ENCODE measurements at places on chromosomes 5 and 9. TPM values are rescaled to one million over a fixed set of nuclear protein-coding genes. Genes with fewer than 3 reads are reported as not detected.
A peak's percentile ranks its signal among the peaks of the same experiment; 100 is the strongest.

The GARIN3 gene
- total RNA-seq: not detected

The PCDHGA3 gene
- total RNA-seq: 0.52 TPM

The SPINK7 gene
- total RNA-seq: not detected

The PCDHGB2 gene
- 0.98 TPM for total RNA-seq

The NANS gene
- total RNA-seq: 147 TPM

DNA sequence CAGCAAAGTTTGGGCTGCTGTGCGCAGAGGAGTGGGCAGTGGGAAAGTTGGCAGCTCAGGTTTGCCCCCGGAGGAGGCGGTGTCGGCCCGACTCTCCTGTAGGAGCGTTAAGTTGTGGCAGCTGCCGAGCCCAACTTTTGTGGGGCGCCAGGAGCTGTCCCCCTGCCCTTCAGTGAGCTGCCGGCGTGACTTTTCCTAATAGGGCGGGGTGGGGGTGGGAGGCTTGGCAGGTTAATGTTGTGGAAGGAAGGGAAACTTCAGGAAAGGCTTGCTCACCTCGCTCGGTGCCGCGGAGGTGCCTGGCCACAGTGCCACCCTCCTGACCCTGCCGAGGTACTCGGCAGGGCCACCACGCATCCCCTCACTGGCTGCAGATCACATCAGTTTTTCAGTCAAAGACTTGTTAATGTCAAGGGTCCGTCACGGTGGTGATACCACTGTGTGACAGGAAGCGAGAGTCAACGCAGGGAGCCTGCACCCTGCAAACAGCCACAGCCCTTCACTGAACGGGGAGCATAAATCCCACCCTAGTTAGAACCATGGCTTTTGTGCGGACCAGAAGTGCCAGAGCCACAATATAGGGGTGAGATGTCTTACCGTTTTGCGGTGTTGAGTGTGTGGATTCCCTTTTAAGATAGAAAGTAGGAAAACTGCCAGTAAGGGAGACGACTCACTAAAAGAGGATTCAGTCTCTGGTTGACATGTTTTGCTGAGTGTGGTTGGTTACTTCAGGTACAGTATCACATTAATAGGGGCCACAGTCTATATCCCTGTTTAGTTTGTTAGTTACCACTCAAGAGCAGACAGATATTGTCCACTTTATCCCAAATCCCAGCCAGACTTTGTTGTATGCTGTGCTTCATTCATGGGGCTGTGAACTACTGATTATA is 796 bp downstream of the LNPEP start:
- no peak for DNase-seq

GRCh38 chr5:6383376-6383775 is 5.0 kb upstream of the MED10 start:
- no peak for DNase-seq

- DNase-seq: no peak
Observed at GRCh38 chr5:112642885-112643284, 94.8 kb upstream of the APC start.

DNA sequence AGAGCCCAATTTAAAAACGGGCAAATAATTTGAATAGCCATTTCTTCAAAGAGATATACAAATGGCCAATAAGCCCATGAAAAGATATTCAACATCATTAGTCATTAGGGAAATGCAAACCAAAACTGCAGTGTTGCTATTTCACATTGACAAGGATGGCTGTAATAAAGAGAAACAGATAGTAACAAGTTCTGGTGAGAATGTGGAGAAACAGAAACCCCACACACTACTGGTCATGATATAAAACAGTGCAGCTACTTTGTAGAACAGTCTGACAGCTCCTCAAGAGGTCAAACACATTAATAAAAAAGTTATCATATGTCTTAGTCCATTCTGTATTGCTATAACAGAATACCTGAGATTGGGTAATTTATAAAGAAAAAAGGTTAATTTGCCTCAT is 237.0 kb upstream of the GRAMD2B start:
- DNase-seq: no peak

GRCh38 chr9:109779711-109780452 is at the start of gene PALM2AKAP2:
TSS of gene PALM2AKAP2 (plus strand) at chr9:109780198. CDS start at chr9:109780489, 291 bp downstream.
- no peak for DNase-seq

DNA sequence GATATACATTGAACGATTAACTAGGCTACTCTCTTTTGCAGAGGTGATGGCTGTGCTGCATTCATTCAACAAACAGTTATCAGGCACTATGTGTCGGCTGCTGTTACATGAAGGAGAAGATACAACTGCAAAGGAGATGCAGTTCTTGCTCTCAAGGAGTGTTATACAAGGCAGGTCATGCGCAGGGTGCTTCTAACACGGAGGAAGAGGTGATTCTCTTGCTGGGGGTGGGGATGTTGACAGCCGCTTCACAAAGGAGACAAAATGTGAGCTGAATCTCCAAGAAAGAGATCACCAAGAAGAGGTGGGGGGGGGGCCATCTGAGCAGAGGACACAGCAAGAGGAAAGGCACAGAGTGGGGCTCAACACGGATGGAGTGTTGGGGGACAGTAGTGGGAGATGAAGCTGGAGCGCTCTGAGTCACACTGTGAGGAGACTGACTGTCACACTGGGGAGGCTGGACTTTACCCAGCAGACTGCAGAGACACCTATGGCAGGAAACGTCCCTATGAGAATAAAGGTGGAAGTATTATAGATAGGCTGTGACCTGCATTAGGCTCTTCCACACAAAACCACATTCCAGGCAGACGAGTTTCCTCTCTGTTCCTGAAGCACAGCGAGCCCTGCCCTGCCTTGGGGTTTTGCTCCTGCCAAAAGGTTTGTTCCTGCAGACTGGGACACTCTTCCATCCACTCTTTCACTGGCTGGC is 20.9 kb downstream of the NDUFA8 start:
- no peak for DNase-seq

DNA sequence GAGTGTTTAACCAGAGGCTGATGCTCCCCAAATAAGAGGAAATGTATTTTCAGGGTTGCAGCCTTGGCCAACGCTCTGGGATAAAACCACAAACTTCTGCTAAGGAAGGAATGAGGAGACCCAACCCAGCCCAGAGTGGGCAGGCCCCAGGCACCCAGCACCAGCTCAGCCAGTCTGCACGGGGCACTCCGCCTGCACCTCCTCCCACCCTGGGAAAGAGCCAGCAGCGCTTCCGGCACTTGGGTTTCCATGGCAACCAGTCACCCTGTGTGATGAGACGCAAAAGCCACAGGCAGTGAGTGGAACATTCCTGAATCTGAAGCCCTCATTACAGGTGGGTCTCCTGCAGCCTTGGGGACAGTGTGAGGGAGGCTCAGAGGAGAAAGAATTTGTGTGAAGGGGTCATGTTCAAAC is 85.2 kb upstream of the ZBTB43 start:
- peak; percentile 68 for DNase-seq

GRCh38 chr9:117178596-117179375 is 236.1 kb downstream of the ASTN2 start:
- DNase-seq: no peak

GRCh38 chr9:22005021-22005701 is 3.9 kb downstream of the CDKN2B start:
- no peak for DNase-seq

GRCh38 chr9:84754461-84754860 is 84.9 kb downstream of the NTRK2 start:
- DNase-seq: no peak

All from epithelial cell of proximal tubule (primary cell).